Stimulated activated naive CD8-positive, alpha-beta T cell treated with anti-CD3 and anti-CD28 coated beads, Interleukin-15, amount 100 ng/mL, for 72 hours (primary cell): ENCODE measurements at places on chromosomes 13 and 19.

GRCh38 chr19:56764196-56764695 lies 76.3 kb downstream of the PEG3 start:
- DNase-seq = no peak

GRCh38 chr13:44833139-44833538 lies 156.1 kb downstream of the NUFIP1 start:
- DNase-seq = no peak

DNA sequence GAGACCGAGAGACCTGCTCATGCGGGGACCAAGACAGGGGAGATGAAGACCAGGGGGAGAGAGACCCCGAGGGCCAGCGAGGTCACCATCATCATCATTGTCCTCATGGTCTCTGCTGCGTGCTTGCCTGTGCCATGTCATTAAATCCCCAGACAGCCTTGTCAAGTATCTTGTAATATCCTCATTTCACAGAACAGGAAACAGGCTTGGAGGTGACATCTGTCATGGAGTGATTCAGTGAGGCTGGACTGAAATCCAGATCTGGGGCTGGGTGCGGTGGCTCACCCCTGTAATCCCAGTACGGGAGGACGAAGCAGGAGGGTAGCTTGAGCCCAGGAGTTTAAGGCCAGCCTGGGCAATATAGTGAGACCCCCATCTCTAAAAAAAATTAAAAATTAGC lies 5.9 kb upstream of the NANOS2 start:
- no peak for DNase-seq

GRCh38 chr13:113982296-113982661 lies 8.4 kb upstream of the C13orf46 start:
- DNase-seq = no peak

GRCh38 chr13:22812793-22813192 lies 368.0 kb upstream of the SGCG start:
- DNase-seq = no peak

GRCh38 chr19:21233691-21234090 lies 91.9 kb downstream of the ZNF431 start:
- DNase-seq = no peak

- DNase-seq = no peak
Observed at GRCh38 chr13:80979035-80979641, 638.2 kb upstream of the SPRY2 start.

- DNase-seq = peak; percentile 44
Observed at GRCh38 chr13:46160471-46161066, 21.4 kb downstream of the LCP1 start.

DNA sequence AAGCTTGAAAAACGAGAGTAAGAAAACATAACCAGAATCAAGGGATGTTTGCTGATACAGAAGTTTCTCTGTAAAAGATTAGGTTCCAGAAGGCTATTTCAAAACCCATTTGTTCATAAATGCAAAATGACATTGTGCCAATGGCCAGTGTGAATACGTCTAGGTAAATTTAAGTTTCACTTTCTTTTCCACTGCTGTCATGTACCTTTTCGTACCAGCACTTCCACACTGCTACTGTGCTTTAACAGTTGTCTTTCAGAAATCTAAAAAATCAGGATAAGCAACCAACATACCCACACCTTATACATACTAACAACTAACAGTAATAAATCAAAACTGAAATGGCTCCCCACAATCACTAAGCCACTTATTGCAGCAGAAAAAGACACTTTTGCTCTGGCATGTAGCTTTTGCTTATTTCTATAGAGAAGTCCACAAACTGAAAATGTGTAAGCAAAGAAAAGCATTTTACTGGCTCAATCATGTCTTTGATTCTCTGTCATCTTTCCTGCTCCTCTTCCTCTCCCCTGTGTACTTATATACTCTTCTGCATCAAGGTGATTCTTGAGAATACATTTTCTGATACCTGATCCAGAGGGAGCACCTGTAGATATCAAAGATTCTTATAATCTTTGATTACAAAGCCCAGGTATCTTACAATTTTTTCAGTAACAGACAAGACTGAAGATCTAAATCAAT lies 34.3 kb downstream of the ELF1 start:
- DNase-seq = no peak
